ENCODE measurements at places on chromosomes 5 and 9.
A peak's percentile ranks its signal among the peaks of the same experiment; 100 is the strongest.

GRCh38 chr5:6576861-6577501, 55.9 kb downstream of the NSUN2 start:
- peak; percentile 29 for DNase-seq

DNA sequence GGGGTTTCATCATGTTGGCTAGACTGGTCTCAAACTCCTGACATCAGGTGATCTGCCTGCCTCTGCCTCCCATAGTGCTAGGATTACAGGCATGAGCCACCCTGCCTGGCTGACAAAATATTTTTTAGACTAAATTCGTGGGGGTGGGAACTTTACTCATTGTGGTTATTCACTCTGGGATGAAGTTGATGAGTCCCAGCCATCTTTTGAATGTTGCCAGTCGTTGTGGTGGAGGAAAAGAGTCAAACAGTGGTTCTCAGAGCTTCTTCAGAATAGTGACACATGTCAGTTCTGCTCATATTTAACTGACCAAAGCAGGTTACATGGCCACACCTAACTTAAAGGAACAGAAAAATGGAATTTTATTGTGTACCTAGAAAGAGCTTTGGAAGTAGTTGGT, 6.9 kb downstream of the SREK1 start:
- DNase-seq, result no peak

GRCh38 chr5:16593628-16594027, 23.2 kb downstream of the RETREG1 start:
- DNase-seq, result no peak

GRCh38 chr5:126754609-126755008, 22.3 kb upstream of the LMNB1 start:
- DNase-seq, result no peak

- peak; percentile 12 for DNase-seq
Observed at GRCh38 chr5:37723162-37723961, 116.5 kb downstream of the GDNF start.

DNA sequence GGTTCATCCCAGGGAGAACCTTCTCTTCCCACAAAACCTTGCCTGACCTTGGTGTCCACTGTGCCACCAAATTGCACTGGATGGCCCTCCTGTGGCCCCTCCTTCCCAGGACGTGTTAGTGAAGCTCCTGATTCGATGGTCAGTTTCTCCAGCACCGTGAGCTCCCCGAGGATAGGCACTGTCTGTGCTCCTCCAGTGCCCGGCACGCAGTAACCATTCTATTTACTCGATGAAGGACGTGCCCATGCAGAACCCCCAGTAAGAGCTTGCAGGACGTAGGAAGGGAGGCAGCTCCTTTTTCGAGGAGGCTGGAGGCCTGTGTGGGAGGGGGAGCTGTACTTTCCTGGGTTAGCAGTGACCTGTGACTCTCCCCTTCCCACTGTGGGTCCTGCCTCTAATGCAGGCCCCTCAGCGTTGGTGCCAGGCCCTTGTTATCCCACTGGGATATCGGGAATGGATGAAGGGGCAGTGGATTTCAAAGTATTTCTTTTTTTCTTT, 39.6 kb downstream of the HABP4 start:
- no peak for DNase-seq

GRCh38 chr9:96501633-96502538, 51.9 kb downstream of the HABP4 start:
- no peak for DNase-seq

DNA sequence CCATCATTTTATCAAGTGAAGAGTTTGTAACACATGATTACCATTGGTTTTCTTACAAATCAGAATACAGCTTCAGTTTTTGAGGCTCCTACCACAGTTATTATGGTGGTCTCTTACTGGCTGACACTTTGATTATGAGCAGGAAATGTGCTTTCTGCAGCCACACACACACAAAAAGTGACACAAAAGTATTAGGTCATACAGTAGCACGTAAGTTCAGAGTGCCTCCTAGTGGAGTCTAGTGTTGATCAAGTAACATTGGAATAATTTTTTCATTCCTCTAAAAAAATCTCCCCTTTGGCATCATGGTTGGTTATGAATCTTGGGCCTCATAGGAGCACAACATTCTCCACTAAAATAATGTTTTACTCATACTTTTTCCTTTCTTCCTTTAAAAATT, 37.6 kb downstream of the PAM start:
- no peak for DNase-seq

- no peak for DNase-seq
Observed at GRCh38 chr9:128262687-128263086, 13.1 kb downstream of the GOLGA2 start.

GRCh38 chr5:132054697-132055440, 5.6 kb upstream of the IL3 start:
- DNase-seq, result no peak

DNA sequence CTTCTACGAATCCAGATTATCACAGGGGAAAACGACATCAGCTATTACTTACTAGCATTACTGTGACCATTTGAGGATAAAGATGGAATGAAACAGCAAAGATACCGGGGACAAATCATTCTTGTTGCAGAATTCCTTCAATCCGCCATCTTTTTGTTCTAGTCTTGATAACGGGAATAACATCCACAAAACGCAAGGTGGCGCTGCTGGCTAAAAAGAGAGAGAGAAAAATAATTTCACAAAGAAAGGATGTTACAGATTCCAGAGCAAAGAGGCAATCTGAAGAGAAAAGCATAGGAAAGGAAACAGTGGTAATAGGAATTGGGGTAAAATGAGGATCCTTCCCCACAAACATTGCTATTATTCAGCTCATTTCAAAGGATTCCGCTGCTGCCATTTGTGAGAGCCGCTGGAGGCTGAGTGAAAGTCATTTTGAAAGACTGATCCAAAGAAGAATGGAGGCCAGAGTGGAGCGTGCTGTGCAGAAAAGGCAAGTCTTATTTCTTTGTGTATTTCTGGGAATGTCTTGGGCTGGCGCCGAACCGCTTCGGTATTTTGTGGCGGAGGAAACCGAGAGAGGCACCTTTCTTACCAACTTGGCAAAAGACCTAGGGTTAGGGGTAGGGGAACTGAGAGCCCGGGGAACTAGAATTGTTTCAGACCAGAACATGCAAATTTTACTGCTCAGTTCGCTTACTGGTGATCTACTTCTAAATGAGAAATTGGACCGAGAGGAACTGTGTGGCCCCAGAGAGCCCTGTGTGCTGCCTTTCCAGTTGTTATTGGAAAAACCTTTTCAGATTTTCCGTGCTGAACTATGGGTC, at the start of gene PCDHB7:
PCDHB7 (plus strand) TSS at position 264 of the 824 bp plus-strand sequence; CDS start at position 456, 192 bp downstream.
- DNase-seq, result no peak

DNA sequence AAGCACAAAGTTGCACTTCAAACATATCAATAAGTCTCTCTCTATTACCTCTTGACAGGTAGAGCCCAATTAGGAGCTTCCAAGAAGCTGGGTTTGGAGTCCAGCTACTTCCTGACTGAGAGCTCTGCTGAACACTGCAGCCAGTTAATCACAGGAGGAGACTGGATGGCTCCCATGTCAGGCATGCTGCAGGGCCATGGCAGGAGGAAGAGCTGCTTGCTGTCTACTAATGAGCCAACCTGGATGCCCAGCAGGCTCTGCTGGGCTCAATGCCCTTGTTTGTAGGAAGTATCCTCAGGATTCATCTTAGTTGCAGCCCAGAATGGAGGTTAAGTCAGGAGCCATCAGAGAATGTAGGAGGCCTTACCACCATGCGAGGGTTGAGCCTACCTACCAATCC, 91.9 kb downstream of the TMEM215 start:
- no peak for DNase-seq

DNA sequence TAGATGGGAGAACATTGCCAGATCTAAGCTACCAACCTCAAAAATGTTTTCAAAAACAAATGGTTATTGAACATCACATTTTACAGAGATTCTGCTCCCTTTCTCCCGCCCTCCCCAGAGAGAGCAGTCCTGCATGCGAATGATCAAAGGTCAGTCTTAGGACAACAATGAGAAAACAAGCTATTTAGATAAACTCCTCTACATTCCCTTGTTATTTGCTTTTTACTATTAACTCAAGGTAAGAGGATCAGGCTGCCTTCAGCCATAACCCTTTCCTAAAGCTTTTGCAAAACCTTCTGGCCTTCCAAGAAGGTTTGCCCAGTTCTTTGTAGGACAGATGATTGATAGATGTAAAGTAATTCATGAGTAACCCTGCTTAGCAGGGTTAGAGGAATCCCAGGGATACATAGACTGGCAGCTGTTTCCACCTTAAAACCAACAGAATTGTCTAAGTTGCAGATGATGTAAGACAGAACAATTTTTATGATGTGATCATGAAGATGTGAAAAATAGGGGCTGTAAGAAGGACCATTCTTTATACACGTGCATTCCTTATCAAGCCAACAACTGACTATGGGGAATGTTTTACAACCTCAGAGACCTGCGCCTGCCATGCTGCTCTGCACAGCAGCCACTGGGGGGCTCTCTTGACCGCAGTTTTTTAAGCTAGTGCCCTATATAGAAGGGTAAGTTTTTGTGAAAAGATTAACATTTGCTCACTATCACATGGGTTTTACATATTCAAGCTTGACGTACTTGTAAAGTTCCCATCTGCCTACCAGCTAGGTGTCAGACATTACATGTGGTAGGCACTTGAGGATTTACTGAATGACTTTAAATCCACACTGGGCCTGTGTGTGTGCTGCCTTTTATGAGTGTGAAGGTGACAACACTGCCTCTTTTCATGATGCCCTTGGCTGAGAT, 2.3 kb upstream of the ZNF782 start:
- peak; percentile 81 for DNase-seq

DNA sequence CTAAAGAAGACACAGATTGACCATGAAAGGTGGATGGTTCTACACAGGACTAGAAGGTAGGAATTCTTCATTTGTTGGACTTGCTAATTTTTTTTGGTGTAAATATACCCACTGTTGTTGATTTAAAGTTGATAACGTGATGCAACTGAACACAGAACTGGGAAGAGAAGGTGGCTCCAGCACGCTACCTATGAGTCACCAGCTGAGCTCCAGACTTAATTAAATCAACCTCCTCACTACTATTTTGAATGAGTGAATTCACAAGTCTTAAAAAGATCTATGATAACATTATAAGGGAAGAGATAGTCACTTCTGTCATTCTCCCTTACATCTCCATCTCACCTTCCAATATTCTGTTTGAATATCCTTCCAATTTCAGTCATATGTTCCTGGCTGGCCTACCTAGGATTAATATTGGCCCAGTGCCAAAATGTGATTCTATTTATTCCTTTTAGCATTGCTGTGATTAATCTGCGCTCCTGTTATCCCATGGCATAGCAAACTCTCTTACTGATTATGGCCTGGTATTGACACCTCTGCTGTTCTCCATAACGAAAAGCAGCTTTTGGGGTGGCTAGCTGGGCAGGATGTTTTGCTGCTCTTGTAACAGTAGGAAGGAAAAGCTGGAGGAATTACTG, 135.9 kb upstream of the CCDC152 start:
- DNase-seq, result no peak

DNA sequence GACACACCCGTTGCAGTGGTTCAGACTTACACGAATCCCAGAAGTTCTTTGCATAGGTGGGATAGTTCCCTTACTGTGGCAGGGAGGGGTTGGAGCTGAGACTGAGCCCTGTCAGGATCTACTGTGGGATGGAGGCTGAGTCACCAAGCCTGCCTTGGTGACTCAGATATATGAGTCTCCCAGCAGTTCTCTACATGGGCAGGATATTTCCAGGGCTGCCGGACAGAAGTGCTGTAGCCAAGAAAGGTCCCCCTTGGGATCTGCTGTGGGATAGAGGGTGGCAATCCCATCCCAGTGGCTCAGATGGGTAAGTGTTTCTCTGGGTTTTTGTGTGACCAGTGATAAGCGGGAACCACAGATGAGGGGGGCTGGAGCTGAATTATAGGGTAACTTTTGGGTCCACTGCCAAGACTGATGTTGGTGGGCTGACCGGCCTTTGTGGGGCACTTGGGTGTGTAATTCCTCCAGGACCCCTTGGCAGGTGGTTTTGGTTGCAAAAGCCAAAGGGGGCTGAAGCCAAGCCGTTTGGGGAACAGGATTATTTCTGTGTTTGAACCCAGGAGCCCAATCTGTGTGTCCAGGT, 18.7 kb downstream of the XRCC4 start:
- DNase-seq, result no peak

DNA sequence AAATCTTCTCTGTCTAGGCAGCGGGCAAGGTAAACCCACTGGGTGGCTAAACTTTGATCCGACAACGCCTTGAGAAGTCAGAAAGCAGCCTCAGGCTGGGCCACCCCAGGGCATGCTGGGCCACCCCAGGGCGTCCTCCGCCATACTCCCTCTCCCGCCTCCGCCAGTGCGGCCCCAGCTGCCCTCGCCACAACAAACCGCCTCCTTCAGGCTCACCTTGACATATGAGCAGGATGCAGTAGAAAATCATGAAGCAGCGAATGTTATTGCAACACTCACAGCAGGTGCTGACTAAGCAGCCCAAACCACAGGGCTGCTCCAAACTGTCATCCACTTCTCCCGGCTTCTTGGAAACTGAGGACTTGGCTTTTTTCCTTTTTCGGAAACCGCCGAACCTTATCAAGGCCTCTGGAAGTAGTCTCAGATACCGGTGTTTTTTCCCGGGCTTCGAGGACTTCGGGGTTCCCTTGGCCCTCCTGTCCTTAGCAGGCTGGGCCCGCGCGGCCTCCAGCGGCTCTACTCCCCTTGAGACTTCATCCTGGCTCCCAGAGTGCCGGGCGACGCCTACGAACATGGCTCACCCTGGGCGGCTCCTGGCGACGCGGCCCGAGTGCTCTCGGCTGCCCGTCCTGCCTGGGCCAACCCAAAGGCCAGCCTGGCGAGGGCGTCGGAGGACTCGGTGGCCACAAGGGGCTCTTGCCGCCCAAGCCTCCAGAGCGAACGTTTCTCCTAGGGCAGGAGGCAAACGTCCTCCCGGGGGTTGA, at the start of gene SLCO6A1:
SLCO6A1 (minus strand) TSS at position 731 of the 764 bp plus-strand sequence; CDS start at position 574, 157 bp downstream.
- DNase-seq, result no peak

DNA sequence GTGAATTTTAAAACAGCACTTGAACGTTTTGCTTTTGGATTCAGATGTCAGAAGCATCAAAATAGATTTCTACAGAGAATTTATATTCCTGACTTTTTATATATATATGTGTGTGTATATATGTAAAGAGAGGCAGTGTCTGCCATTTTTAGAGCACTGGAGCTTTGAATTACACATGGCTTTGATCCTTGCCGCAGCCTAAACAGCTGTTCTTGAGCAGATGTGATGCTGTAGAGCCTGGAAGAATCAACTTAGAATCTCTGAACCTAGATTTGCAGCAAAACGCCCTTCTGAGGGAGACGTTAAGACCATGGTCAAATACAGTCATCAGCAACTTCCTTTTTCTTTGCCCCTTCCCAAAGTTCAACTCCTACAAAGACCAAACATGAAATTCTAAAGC, 21.7 kb upstream of the C5orf47 start:
- no peak for DNase-seq

- DNase-seq, result no peak
Observed at GRCh38 chr9:104280178-104280560, 186.1 kb downstream of the SMC2 start.

Measured in NCI-H524 treated with DMSO at 0.1 percent for 48 hours (cell line).